ENCODE measurements at places on chromosomes 13 and 19. TPM values are rescaled to one million over a fixed set of nuclear protein-coding genes. Genes with fewer than 3 reads are reported as not detected.
A peak's percentile ranks its signal among the peaks of the same experiment; 100 is the strongest.

The FCER2 gene
- total RNA-seq = 0.14 TPM

The FPR2 gene
- total RNA-seq = 7.9 TPM

The DCLK1 gene
- not detected for total RNA-seq

The PVR gene
- total RNA-seq = not detected

The SLC39A3 gene
- total RNA-seq = 28.6 TPM

The KCTD15 gene
- not detected for total RNA-seq

The PTH2 gene
- total RNA-seq = not detected

GRCh38 chr19:33859016-33859415, 62.3 kb downstream of the KCTD15 start:
- no peak for DNase-seq

DNA sequence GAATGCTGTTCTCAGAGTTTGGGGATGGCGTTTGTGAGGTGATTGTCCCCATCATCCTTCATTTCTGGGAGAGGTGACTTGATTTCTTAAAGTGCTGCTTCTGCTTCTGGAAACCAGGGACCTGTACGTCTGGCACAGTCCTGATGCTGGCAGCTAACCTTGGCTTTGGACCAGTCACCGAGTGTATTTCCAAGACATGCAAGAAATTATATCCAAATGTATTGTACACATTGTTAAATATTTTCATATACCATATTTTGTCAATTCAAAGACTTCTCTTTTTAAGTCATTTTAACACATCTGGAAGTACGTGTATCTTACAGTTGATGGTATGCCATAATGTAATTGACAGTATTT, 97.4 kb downstream of the ARHGEF7 start:
- no peak for DNase-seq

- DNase-seq = no peak
Measured at GRCh38 chr19:48218997-48219396, 36.7 kb downstream of the CARD8 start.

GRCh38 chr13:86710013-86710412, 910.8 kb upstream of the SLITRK6 start:
- DNase-seq = peak; percentile 66

DNA sequence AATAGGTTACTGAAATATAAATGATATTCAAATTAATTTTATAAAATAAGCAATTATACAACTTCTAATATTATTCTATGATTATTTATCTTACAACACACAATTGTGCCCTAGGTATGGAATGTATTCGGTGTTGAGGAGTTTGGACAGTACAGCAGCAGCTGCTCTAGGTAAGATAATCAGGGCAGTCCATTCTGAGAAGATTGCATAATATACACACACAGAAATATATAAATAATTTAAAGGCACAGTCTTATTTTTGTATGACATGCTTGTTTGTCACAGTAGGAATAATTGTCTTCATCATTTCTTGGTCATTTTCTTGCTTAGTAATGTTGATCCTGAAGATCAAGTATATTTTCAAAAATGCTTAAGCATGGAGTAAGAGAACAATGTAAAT, 849.4 kb upstream of the MIR17HG start:
- no peak for DNase-seq

DNA sequence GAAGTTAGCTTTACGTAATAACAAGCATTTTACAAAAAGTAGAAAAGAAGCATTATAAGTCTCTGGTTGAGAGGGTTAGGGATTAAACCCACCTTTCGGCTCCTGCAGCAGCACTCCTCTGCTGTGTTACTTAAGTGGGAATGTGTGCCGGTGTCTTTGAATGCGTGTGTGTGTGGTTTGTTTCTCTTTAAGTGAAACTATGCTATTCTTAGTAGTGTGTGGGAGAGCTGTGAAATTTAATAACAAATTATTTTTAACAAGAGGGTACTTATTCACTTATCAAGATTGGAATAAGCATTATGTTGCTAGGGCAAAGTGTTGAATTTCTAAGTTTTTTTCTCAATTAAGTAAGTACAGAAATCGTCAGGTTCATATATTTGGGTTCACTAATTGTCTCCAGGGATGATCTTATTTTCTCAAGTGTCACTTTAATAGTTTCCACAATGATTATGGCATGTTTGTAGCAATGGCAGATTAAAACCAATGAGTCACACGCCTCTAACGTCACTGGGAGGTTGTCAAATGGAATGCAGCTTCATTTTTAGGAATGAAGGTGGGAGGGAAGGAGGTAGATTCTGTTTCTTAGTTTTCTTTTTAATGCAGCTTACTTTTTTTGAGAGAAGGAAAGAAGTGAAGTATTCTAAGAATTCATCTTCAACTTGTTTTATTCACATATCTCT, 151.3 kb downstream of the LMO7 start:
- no peak for DNase-seq

DNA sequence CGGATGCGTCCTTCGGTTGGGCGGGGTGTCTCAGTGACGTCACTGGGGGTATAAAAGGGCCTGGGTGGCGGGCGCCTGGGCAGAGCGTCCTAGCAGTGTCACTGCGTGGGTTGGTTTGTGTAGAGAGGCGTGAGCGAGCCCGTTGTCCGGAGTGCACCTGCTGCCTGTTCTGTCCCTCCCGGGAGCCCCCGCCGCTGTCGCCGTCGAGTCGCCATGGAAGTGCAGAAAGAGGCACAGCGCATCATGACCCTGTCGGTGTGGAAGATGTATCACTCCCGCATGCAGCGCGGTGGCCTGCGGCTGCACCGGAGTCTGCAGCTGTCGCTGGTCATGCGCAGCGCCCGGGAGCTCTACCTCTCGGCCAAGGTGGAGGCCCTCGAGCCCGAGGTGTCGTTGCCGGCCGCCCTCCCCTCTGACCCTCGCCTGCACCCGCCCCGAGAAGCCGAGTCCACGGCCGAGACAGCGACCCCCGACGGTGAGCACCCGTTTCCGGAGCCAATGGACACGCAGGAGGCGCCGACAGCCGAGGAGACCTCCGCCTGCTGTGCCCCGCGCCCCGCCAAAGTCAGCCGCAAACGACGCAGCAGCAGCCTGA, 2.9 kb downstream of the IER2 start:
- peak; percentile 95 for DNase-seq

- DNase-seq = no peak
Measured at GRCh38 chr13:66691149-66691548, 539.0 kb downstream of the PCDH9 start.

GRCh38 chr13:73089213-73089612, 30.4 kb downstream of the KLF5 start:
- DNase-seq = no peak

- DNase-seq = no peak
Measured at GRCh38 chr13:93462151-93462550, 235.5 kb downstream of the GPC6 start.

- DNase-seq = no peak
Measured at GRCh38 chr13:31767175-31767900, 28.0 kb downstream of the RXFP2 start.

DNA sequence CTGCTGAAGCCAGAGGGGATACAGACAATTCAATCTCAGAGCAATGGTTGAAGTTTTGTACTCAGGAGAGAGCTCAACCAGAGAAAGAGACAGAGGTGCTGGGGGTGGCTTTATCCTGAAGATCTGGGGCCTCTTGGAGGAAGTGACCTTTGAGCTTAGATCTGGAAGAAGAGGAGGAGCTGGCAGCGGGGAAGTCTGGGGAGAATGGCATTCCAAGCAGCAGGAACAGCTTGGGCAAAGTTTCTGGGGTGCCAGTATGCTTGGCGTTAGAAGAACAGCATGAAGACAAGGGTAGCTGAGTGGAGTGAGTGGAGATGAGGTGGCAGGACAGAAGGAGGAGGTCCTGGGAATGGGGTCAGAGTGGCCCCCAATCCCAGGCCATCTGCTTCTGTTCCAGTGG, 11.3 kb downstream of the MAST3 start:
- DNase-seq = no peak
